A172 (cell line): ENCODE measurements at places on chromosomes 1 and 21.

DNA sequence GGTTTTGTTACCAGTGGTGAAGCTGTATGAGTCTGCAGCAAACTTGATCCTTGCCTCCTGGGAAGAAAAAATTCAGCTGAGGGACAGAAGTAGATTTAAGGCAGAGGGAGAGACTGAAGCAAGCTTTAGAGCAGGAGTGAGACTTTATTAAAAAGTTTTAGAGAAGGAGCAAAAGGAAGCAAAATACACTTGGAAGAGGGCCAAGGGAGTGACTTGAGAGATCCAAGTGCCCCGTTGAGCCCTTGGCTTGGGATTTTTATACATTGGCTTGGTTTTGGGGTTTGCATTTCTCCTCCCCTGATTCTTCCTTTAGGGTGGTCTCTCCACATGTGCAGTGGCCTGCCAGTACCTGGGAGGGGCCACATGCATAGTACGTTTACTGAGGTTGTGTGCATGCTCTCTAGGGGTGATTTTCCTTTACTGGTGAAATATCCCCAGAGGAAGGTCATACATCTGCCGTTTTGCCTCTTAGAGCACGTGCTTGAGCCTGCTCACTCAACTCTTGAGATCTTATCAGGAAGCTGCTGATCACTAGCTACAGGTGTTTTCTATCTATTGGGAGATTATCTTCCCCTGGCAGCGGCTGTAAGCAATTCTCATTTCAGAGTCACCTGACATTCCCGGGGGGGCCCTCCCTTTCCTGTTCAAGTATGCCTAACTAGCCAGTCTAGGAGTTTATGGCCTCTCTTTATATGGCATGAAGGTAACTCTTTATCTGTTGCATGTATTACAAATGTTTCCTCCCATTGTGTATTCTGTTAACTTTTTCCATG is 20.3 kb downstream of the FASLG start:
- DNase-seq: no peak

DNA sequence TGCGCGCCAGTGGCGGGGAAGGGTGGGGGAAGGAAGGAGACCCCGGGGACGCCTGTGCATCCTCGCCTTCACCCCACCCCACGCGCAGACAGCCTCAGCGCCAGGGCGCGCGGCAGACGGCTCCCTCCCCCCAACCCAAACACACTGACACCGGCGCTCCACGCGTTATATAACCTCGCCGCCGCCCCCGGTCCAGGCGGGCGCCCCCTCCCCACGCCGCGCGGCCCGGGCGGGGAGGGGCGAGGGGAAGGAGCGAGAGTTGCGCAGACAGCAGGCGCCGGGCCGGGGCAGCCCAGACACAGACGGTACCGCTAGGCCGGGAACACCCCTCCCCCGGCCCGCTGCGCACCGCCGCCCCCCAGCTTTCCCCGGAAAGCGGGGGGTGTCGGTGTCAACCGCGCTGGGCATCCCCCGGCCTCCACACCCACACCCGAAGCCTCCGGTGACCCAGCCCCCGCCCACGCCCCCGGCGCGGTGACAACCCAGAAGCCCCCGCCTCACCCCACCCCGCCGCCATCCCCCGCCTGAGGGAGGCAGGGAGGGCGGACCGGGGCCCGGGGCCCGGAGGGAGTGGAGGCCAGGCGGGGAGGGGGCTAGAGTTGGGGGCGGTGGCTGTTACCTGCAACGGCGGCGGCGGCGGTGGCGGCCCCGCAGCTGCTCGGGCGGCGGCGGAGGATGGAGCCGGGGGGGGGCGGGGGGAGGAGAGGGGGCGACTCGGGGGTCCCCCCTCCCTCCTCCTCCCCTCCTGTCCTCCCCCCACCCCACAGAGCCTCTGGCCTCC is 432 bp downstream of the AKT3 start:
- peak; percentile 22 for DNase-seq

DNA sequence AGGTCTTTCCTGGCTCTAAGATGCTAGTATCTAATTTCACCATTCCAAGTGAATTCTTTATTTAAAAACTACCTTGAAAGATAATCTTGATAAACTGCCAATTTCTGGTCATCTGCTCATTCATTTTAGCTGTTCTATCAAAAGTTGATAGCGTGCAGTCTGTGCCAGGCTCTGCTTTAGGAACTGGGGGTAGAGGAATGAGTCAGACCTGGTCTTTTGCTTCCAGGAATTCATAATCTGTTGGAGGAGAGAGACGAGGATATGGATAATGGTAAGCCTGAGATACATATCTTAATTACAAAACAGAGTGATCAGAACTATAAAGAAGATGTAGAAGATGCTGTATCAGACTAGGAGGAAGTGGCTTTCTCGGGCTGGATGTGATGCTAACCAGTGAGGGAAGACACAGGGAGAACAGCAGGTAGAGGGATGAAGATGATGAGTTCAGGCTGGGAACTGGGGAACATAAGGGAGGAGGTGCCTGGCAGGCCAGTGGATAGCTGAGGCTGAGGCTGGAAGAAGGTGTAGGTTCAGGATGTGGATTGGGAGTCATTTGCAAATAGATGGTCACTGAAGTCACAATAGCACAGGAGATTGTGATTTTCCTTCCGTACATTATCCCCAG is 12.3 kb upstream of the PHC2 start:
- DNase-seq: no peak

DNA sequence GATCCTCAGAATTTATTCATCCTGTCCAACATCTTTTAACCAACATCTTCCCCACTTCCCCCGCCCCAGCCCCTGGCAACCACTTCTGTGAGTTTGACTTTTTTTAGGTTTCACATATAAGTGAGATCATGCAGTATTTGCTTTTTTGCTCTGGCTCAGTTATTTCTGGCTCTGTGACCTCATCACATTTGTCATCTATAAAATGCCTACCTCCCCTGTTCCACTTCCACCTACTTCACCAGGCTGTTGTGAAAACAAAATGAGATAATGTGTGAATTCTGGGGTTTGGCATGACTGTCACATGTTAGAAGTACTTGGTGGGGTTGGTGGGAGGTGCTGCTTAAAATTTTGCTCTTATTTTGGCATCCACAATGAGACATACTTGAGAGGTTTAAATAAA is 18.4 kb downstream of the HHAT start:
- no peak for DNase-seq

DNA sequence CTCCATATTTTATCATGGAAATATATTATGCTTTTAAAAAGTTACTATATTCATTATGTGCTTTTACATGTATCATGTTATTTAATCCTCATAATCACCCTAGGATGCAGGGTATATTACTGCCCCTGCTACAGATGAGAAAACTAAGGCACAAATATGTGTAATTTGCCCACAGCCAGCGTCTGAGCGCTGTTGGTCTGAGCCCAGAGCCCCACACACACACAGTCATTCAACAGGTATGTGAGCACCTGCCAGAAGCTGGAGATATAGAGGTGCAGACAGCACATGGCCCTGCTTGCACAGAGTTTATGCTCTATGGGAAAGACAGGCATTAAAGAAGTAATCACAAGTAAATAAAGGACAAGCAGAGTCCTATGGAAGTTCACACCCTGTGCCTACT is 49.8 kb upstream of the SEC16B start:
- DNase-seq: no peak

DNA sequence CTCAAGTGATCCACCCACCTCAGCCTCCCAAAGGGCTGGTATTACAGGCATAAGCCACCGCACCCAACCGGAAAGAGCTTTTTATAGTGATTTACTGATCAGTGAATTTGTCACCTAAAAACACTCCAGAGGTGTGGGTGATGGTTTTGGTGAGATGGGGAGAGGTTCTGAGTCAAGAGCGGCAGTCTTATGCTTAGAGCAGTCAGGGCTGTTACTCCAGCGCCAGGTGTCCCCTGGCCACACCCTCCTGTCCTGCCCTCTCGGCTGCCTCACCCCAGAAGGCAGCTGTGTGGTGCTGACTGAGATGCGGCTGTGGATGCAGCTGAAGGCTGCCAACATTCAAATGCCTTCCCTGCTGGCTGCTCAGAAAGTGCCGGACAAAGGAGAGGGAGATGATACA is 94.5 kb upstream of the LPGAT1 start:
- DNase-seq: peak; percentile 61

DNA sequence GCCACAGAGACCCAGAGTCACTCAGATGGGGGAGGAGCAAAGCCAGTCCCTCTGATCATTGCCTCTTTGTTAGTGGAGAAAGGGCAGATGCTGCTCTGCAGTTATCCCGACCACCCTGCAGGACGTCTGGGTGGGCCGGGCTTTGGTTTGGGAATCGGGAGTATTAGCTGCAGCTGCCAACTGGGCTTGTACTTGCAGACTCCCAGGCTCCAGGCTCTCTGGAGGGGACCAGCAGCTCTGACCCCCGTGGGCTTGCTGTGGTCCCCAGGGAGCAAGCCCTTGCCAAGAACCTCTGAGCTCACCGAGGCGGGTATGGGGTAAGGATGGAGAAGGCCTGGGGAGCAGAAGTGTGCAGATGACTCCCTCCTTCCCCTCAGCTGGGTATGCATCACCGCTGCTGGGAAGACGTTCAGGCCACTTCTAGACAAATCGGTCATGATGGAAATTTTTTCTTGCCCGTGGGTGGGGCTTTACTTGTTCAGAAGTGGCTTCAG is 21.6 kb downstream of the MAPKAPK2 start:
- no peak for DNase-seq

GRCh38 chr1:10980094-10980577 is 32.3 kb upstream of the TARDBP start:
- peak; percentile 38 for DNase-seq

DNA sequence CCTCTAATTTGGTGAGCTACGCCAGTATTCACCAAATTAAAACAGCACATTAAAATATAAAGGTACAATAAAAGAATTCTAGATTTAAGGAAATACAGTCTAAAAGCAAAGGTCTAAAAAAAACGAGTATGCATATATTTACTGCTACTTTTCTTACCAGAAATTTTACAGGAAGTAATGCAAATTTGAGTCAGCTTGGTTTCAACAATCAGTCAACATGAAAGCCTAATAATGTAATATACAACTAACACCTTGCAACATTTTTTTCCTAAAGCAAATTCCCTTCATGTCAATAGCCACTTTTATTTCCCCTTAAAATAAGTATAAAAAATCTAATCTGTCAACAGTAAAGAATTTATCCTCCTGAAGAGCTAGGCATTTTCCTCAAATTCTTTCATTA is 11.9 kb downstream of the PTP4A2 start:
- no peak for DNase-seq
